Stimulated activated CD8-positive, alpha-beta memory T cell treated with anti-CD3 and anti-CD28 coated beads, Interleukin-4, amount 100 ng/mL, for 1 hour (primary cell): ENCODE measurements at places on chromosomes 6 and 20.

DNA sequence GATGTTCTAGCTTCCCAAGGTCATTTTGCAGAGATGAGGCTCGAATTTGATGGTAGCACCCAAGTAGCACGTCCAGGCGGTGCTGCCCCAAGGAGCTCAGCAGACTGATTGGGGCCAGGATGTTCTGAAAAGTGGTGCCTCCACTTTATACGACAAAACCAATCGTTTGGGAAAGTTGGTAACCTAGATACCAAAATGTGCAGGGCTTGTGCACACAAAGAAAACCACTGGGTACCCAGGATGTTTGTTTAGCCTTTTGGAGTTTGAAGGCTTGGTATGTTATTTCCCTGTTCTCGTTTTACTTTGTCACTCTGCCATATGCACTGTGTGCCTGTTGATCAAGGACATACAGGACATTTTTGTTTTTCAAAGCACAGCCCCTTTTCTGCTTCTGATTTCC is 40.7 kb upstream of the PBOV1 start:
- DNase-seq, result no peak

DNA sequence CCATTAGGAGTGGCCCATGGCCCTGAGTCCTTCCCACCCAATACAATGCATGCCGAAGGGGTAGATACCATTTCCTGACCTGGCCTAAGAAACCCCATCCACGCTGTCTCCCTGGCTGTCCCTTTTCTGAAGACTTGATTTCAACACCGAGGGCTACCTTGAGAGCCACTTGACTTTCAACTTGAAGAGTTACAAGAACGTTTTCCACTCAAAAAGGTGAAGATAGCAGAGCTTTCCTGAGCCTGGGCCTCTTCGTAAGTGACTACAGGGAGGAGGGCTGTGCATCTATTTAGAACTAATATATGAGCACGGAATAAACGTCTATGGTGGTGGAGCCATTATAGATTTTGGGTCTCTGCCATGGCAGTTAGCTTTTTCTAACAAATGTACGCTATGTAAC is 14.4 kb upstream of the PPP1R14C start:
- no peak for DNase-seq

DNA sequence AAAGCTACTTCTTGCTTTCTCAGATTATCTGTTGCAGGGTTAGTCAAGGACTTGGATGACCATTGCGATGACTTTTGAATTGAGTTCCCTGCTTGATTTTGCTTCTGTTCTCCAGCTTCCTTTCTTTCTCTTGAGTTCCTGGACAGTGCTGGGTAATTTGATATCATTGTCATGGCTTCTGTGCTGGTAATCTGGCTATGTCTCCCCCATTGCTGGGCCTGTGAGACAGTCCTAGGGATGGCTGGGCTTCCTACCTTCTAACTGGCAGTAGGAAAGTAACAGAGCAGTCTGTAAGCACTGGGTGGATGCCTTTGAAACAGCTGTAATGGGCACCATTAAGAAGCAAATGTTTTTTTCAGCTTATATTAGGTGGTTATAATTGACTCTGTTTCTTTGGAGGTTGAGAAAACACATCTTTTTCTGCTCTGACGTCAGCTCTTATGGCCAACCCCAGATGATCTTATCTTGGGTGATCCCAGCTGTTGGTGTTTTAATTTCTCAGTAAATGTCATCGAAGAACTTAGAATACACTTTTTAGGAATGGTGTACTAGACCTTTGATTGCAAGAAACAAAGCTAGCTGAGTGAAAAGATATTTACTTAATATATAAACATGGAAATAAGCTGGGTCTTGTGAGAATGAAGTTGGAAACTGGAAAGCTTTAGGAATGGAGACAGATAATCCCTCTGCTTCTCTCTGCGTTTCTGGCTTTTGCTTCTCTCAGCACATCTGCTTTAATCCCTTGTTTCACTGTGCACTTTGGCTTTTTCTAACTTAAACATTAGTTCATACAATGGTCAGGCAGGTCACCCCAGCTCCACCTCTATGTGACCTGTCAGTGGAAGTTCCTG is 195.0 kb upstream of the MAN1A1 start:
- DNase-seq, result no peak

GRCh38 chr6:33912195-33912594 is 108.4 kb upstream of the MLN start:
- no peak for DNase-seq

GRCh38 chr20:50746138-50746940 is 15.0 kb downstream of the PARD6B start:
- DNase-seq, result no peak
